ENCODE measurements at places on chromosomes 7 and 10.
A peak's percentile ranks its signal among the peaks of the same experiment; 100 is the strongest.

DNA sequence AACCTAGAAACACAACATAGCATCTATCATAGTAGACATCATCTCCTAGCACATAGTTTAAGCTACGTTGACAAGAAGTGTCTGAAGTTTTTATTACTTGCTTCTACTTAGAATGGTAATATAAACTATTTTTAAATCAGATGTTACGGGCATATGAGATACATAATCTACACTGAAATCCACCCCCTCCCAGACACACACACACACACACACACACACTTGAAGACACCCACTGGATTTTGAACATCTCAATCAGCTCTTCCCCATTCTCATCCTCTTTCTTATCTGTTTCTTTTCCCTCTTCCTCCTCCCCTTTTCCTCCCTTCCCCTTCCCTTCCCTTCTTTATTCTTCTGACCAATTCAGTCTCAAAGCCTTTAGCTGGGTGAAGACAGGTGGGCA, 175.9 kb downstream of the PAXIP1 start:
- no peak for DNase-seq
- no peaks in the 10 kb centered on the region for H3K36me3 ChIP-seq
- no peak overlapping the region for H3K27ac ChIP-seq

GRCh38 chr7:4791738-4792536, 16.5 kb downstream of the AP5Z1 start:
- no peak for DNase-seq
- H3K36me3 ChIP-seq, result no peaks in the 10 kb centered on the region
- H3K27me3 ChIP-seq, result no peaks in the 10 kb centered on the region
- H3K4me3 ChIP-seq, result peak overlapping the region; percentile 11
- peak overlapping the region; percentile 71 for H3K27ac ChIP-seq

DNA sequence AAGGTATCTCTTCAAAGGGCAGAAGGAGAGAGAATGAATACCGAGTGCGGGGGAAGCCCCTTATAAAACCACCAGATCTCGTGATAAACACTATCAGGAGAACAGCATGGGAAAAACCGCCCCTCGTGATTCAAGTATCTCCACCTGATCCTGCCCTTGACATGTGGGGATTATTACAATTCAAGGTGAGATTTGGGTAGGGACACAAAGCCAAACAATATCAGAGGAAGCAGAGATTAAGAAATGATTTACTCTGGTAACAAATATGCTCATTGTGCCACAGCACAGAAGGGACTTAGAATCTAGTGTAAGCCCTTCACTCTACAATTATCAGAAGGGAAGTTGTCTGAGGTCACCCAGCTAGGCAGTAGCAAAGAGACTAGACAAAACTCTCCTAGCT, 40.1 kb upstream of the ZNRF2 start:
- peaks cover 7% of the 10 kb centered on the region for H3K4me1 ChIP-seq
- no peak overlapping the region for H3K4me3 ChIP-seq
- DNase-seq, result no peak
- H3K27ac ChIP-seq, result no peak overlapping the region

DNA sequence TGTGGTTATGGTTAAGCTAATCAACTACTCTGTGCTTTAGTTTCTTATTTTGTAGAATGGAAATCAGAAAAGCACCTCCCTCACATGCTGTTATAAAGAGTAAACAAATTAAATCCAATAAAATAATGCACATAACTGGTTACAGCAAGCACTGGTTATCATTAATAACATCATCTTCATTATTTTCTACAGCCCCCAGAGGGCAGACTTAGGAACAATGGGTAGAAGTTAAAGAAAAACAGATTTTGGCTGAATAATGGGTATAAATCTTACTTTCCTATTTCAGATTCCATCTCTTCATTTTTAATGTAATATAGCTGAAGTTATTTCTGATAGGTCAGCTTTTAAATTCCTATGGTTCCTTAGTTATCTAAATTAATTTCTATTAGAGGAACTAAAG, 126.5 kb downstream of the DOCK4 start:
- DNase-seq, result no peak
- H3K4me1 ChIP-seq, result peaks cover 10% of the 10 kb centered on the region
- H3K36me3 ChIP-seq, result no peaks in the 10 kb centered on the region
- H3K27ac ChIP-seq, result no peak overlapping the region

DNA sequence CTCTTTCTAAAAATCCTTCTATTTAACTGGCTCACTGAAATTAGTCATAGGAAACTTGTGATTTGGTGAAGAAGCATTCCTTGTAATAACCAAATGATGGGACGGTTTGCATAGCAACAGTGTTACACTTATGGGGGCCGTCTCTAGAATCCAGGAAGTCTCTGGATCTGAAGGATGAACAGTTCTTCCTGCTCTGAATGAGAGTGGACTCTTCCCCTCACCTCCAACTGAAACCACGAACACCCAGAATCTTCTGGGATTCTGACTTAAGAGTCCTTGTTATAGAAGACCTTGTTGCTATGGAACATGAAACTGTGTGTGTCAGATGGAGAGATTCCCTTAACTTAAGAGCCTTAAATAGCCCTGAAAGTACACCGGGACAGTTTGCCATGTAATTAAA, 23.2 kb downstream of the NOLC1 start:
- H3K4me1 ChIP-seq, result no peaks in the 10 kb centered on the region
- no peak for DNase-seq
- H3K27me3 ChIP-seq, result no peaks in the 10 kb centered on the region
- no peaks in the 10 kb centered on the region for H3K36me3 ChIP-seq

- H3K27ac ChIP-seq, result peak overlapping the region; percentile 7
- H3K36me3 ChIP-seq, result no peaks in the 10 kb centered on the region
- no peak for DNase-seq
- H3K4me3 ChIP-seq, result no peak overlapping the region
Observed at GRCh38 chr10:124990671-124991625, 49.0 kb downstream of the ZRANB1 start.

- H3K27me3 ChIP-seq, result no peaks in the 10 kb centered on the region
- no peak overlapping the region for H3K27ac ChIP-seq
- no peaks in the 10 kb centered on the region for H3K36me3 ChIP-seq
- H3K4me1 ChIP-seq, result no peaks in the 10 kb centered on the region
Observed at GRCh38 chr7:84838857-84839256, 348.0 kb downstream of the SEMA3D start.

GRCh38 chr7:95011995-95012394, 104.6 kb downstream of the PPP1R9A start:
- no peak overlapping the region for H3K4me3 ChIP-seq
- H3K36me3 ChIP-seq, result no peaks in the 10 kb centered on the region
- no peaks in the 10 kb centered on the region for H3K4me1 ChIP-seq

DNA sequence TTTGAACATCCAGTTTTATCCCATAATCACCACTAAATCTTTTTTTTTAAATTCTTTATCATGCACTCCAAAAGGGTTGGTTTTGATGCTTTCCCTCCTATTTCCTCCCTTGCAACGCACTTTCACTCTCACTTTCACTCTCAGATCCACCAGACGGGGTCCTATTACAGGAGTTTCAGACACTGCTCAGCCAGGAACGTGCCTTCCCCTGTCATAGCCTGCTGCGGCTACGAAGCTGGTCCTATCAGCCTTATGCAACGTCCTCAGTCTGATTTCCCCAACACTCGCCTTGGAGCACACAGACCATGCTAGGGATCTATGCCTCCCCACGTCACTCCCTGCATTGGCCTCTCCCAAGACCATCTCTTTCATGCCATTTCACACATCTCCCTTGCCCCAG, 23.4 kb downstream of the ZPBP start:
- peak overlapping the region; percentile 46 for H3K4me3 ChIP-seq
- no peaks in the 10 kb centered on the region for H3K27me3 ChIP-seq
- no peaks in the 10 kb centered on the region for H3K36me3 ChIP-seq
- H3K4me1 ChIP-seq, result peaks cover 23% of the 10 kb centered on the region

GRCh38 chr10:129716211-129716681, 247.8 kb downstream of the EBF3 start:
- H3K27ac ChIP-seq, result no peak overlapping the region
- no peaks in the 10 kb centered on the region for H3K36me3 ChIP-seq
- DNase-seq, result no peak

DNA sequence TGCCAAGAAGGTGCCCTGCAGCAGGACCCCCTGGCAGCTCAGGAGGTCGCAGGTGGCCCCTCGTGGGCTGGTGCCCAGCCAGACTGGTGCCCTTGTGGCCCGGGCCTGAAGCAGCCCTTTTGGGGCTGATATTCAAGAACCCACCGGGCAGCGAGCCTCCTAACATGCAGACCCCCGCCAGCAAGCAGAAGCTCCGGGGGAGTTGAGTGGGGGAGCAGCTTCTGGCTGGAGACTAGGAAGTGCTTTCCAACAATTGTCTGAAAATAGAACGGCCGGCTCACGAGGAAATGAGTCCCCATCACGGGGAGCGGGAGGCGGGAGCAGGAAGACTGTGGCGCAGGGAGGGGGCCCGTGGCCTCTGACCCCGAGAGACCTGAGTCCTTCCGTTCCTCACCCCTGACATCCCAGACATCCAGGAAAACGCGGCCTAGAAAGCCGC, 9.5 kb upstream of the INTS1 start:
- H3K27me3 ChIP-seq, result no peaks in the 10 kb centered on the region
- no peak overlapping the region for H3K4me3 ChIP-seq
- no peak for DNase-seq
- H3K27ac ChIP-seq, result peak overlapping the region; percentile 81
- H3K4me1 ChIP-seq, result peaks cover 17% of the 10 kb centered on the region
- no peaks in the 10 kb centered on the region for H3K36me3 ChIP-seq

GRCh38 chr10:74957285-74957961, 131.0 kb downstream of the KAT6B start:
- DNase-seq, result no peak
- no peak overlapping the region for H3K27ac ChIP-seq
- no peak overlapping the region for H3K4me3 ChIP-seq
- peaks cover 32% of the 10 kb centered on the region for H3K4me1 ChIP-seq
- H3K36me3 ChIP-seq, result no peaks in the 10 kb centered on the region
- H3K27me3 ChIP-seq, result no peaks in the 10 kb centered on the region

DNA sequence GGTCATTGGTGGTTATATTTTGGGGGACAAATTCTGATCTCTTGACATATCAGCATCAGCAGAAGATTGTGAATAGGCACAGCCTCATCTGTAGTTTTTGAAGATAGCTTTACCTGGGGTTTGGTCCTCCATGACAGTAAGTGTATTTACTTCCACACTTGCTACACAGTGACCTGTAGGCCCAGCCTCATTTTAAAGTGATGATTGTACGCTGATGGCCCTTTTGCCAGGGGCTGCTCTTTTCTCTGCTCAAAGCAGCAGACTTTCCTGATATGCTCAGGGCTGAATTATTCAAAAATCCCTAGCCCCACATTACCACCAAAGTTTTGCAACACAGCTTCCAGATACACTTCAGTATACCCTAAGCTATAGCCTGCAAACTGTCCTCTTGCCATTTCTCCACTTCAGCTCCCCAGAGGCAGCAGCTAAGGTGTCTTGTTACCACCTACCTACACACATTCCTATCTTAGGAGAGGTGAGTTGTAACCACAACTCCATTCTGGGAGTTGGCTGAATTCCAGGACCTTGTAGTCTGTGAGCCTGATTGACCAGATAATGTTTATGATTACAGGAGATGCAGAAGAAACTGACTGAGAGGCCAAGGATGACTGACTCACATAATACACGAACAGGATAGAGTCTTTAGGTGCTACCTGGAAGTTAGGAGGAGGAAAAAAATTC, 6.0 kb downstream of the ASB4 start:
- no peaks in the 10 kb centered on the region for H3K4me1 ChIP-seq
- H3K36me3 ChIP-seq, result no peaks in the 10 kb centered on the region
- H3K27ac ChIP-seq, result no peak overlapping the region
- no peak for DNase-seq
- no peak overlapping the region for H3K4me3 ChIP-seq

DNA sequence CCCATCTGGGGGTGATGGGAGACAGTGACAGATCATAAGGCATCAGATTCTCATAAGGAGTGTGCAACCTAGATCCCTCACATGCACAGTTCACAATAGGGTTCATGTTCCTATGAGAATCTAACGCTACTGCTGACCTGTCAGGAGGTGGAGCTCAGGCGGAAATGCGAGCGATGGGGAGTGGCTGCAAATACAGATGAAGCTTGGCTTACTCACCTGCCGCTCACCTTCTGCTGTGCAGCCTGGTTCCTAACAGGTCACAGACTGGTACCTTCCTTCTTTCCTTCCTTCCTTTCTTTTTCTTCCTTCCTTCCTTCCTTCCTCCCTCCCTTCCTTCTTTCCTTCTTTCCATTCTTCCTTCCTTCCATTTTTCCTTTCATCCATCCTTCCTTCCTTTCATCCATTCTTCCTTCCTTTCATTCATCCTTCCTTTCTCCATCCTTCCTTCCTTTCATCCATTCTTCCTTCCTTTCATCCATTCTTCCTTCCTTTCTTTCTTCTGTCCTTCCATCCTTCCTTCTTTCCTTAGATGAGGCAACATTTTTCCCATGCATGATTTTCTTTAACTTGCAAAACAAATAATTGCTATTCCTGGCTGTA, 370.0 kb upstream of the AUTS2 start:
- DNase-seq, result no peak
- no peak overlapping the region for H3K27ac ChIP-seq
- no peaks in the 10 kb centered on the region for H3K36me3 ChIP-seq
- no peaks in the 10 kb centered on the region for H3K4me1 ChIP-seq
- H3K4me3 ChIP-seq, result no peak overlapping the region
- H3K27me3 ChIP-seq, result no peaks in the 10 kb centered on the region

DNA sequence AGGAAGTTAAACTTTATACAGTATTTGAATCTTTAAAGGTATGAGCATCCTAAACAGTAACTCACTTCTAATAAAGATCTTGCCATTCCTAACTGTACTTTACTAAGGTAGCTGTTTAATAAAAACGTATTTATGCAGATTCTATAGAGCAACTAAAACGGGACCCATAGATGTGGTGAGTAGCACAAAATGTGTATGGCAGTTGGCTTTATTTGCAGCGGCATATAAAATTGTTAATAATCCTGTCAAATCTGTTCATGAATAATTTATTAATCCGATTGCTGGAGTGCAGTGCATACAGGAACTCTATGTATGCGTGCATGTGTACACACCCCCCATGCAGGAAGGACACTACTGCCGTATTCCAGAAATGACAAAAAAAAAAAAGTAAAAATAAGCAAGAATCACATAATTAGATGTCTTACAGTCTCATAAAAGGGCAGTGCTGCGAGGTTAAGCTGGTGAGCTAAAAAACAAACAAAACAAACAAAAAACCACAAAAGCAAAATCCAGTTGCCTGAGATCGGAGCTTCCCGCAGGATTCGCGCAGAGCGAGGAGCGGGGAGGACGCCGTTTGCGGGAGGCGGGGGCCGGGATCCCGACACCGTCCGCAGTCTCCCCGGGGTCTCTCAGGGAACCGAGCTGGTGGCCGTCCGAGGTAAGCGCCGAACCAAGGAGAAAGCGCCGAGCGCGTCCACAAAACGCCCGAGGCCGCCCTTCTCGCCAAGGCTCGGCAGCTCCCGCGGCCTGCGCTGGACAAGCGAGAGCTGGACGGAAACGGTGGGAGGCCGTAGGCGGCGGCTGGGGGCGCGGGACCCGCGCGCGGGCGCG, 518 bp upstream of the COMMD3 start:
- peaks cover 33% of the 10 kb centered on the region for H3K4me1 ChIP-seq
- H3K27ac ChIP-seq, result peak overlapping the region; percentile 95
- H3K4me3 ChIP-seq, result peak overlapping the region; percentile 80
- no peaks in the 10 kb centered on the region for H3K27me3 ChIP-seq

- H3K4me3 ChIP-seq, result no peak overlapping the region
- H3K27ac ChIP-seq, result no peak overlapping the region
- H3K27me3 ChIP-seq, result no peaks in the 10 kb centered on the region
- H3K36me3 ChIP-seq, result no peaks in the 10 kb centered on the region
Observed at GRCh38 chr7:147859033-147859432, 731.5 kb upstream of the C7orf33 start.

- no peak overlapping the region for H3K27ac ChIP-seq
- no peaks in the 10 kb centered on the region for H3K36me3 ChIP-seq
- H3K4me1 ChIP-seq, result no peaks in the 10 kb centered on the region
- no peaks in the 10 kb centered on the region for H3K27me3 ChIP-seq
- no peak overlapping the region for H3K4me3 ChIP-seq
- no peak for DNase-seq
Observed at GRCh38 chr7:23514755-23515154, 17.0 kb downstream of the TRA2A start.

Data from vagina (tissue), 2 donors.